ENCODE measurements at places on chromosomes 7 and 10.

GRCh38 chr7:92625617-92626016, 35.4 kb upstream of the FAM133B start:
- no peak for DNase-seq

DNA sequence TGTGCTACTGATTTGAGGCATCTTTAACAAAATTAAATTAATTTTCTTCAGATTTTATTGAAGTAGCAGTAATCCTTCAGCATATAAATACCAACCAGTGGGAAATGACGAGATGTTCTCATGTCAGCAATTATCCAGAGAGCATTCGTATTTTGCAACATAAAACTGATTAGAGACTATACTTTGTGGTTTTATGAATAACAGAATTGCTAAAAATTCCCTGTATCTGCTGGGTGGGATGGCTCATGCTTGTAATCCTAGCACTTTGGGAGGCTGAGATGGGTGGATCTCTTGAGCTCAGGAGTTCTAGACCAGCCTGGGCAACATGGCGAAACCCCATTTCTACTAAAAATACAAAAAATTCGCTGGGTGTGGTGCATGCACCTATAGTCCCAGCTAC, 56.9 kb downstream of the ATAD1 start:
- DNase-seq: no peak

- no peak for DNase-seq
These were observed 120.2 kb downstream of the FAM53B start for GRCh38 chr10:124624006-124624405.

DNA sequence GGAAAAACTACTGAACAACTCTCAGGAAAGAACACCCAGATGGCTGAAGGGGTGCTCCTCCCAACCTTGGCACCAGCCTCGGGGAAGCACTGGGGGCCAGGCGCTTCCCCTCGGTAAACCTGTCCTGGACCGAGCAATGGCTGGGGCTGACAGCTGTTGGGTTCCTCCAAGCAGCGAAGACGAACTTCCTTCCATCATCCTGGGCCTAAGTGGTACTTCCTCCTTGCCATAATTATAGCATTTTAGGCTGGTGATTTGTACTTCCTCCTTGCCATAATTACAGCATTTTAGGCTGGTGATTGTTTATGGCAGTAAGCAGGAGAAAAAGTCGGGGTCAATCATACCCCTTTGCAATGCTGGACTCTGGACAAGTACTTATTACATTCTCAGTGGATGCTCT, 69.3 kb downstream of the MYOF start:
- no peak for DNase-seq

DNA sequence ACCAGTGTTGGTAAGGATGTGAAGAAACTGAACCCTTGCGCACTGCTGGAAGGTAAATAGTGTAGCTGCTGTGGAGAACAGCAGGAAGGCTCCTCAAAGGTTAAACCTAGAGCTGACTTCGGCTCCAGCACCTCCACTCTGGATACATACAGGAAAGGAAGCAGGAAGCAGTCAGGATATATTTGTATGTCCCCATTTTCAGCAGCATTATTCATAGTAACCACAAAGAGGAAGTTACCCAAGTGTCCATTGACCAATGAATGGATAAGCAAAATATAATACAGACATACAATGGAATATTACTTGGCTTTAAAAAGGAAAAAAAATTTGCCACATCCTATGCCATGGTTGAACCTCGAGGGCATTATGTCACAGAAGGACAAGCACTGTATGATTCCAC, 15.0 kb downstream of the RET start:
- no peak for DNase-seq

DNA sequence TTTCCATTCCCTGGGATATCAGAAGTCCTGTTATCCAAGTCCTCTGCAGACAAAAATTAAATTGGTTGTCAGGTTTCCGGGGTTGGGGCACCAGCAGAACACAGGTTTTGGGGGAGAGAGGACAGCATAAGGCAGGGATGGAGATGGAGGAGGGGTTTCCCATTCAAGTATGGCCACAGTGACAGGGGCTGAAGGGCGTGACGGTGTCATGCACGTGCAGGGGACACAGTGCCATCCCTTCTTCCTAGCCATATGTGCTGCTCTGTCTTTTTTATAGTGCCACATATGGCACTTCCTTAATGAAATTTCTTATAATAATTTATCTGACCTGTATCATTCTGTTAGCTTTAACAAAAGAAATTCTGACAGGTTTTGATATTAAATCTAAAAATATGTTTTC, 259.2 kb downstream of the PTEN start:
- DNase-seq: no peak

DNA sequence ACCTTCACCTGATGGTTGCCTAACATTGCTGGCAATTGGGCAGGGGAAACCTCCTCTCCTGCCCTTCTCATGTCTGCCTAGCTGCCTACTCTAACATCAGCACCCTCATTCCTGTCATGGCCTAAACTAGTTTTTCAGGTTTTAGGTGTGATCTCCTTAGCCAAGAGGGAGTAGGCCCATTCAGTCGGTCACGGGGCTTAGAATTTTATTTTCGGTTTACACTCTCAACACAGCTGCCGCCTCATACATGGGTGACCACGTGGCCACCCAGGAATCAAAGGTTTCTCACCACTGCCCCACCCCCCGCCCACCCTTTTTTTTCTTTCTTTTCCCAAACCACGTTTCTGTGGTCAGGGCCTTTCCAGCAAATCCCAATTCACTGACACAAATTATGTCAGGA, 97.2 kb downstream of the RALA start:
- no peak for DNase-seq

GRCh38 chr7:80542398-80542797, 30.5 kb upstream of the GNAT3 start:
- DNase-seq: peak; percentile 26

GRCh38 chr7:76280408-76280807, 22.1 kb upstream of the HSPB1 start:
- DNase-seq: no peak

- DNase-seq: no peak
These were observed 441 bp downstream of the FBH1 start for GRCh38 chr10:5890452-5890915.

DNA sequence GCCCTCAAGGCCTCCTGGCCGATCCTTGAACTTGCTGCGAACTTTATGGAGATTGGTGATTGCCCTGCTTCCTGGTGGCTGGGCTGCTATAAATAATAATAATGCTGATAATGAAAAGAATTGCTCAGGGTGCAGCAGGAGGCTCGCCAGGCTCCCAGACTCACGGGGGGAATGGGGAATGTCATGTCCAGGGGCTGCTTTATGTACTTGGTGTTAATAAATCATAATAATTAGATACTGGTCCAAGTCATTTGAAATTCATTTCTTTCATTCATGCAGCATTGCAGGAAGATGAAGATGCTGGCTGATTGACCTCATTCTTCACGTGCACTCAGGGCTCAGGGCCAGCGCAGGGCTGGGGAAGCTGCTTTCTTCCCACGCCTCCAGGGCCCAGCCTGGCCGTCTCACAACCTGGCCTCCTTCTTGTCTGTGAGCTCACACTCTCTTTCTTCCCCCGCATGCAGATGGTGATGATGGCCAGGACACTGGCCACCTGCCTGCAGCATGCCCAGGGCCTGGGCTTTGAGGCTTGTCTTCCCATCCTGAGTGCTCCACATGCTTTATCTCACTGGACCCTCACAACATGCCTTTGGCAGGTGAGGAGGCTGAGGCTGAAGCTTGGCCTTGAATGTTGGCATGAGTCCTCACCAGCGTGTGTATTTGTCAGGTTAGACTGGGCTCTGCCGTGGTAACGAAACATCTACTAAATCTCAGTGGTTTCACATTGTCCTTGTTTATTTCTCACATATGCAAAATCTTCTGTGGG, 138.4 kb upstream of the TNS3 start:
- DNase-seq: no peak

DNA sequence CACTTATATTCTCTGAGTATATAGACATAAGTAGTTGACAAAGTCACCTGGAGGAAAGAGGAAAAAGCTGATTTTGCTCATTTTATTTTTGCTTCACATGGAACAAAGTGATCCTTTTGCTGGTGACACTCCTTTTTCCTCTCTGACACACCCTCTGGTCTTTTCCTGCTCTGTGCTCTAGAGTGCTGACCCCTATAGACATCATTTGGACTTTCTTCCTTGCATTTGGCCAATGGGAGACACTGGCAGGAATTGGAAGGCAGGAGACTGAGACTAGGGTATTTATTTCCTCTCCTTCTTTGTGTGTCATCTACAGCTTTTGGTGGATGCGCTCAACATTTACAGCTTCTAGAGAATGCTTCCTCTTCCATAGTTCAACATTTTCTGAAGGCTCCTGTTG, 1078.1 kb downstream of the SORCS1 start:
- DNase-seq: no peak

- peak; percentile 84 for DNase-seq
These were observed 94.1 kb downstream of the PIP4K2A start for GRCh38 chr10:22620140-22620857.

DNA sequence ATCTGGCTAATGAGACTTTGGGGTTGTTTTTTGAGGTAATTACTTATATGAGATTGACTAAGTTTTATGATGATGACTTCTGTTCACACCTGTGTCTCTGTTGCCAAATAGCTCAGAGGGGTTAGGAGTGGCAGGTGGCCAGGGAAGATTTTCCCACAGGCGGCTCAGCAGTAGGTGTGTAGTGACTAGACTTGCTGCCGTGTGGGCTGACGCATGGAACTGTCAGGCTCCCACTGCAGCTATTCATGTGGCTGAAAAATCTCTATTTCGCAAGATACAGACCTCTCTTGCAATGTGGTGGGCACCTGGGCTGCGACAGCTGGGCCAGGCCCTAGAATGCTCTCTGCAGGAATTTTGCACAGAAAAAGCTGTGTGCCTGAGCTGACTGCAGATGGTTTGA, 1.4 kb downstream of the CPA4 start:
- DNase-seq: no peak

DNA sequence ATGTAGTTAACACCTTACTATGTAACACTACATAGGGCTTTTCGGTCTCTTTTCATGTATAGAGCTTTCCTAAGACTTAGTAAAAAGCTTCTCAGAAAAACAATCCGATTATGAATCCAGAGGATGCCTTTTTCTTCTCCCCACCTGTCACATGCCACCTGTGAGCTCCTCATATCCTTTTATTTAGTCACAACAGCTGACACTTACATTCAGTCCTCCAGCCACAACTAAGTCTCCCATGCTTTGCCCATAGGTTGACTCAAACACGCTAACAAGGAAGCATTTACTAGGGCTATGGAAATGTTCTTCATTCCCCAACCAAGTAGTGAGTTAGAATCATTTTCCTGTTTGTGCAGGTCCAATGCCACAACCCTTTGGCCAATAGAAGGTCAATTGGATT, 7.9 kb downstream of the ENO4 start:
- no peak for DNase-seq

GRCh38 chr7:70029993-70030392, 431.7 kb downstream of the AUTS2 start:
- DNase-seq: no peak

GRCh38 chr7:11616466-11616865, 215.5 kb downstream of the THSD7A start:
- DNase-seq: no peak

- DNase-seq: no peak
These were observed 176.1 kb upstream of the TNS3 start for GRCh38 chr7:47757921-47758411.

DNA sequence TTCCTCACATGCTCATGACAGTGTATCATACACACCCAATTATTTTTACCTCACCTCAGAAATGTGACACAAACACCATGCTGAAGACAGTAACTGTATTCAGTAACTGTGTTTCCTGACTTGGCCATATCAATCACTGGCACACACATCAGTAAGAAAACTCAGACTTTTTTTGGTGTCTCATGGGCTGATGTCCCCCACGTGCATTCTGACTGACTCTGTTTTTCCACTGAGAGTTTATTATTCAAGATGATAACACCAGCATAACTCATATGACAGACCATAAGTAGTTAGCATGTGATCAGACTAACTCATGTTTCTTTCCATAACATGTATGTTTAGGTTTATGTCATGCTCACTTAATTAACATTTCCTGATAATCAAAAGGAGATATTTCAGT, 124.8 kb downstream of the CD36 start:
- no peak for DNase-seq

GRCh38 chr7:132428247-132428919, 147.9 kb downstream of the PLXNA4 start:
- no peak for DNase-seq

DNA sequence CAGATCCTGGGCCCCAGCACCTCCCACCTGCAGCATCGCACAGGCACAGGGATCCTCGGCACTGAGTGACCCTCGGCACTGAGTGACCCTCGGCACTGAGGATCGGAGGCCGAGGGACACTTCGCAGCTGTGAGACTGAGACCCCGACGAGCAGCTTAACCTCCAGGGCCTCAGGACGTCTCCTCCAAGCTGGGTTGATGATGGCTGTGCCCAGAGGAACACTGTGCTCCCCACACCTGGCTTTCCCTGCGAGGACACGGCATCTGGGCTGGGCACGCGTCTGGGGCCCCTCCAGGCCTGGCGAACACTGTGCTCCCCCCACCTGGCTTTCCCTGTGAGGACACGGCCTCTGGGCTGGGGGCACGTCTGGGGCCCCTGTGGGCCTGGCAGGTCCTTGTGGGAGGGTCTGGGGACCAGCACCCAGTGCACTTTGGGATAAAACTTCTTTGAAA, 158.3 kb upstream of the PPP2R2D start:
- no peak for DNase-seq

DNA sequence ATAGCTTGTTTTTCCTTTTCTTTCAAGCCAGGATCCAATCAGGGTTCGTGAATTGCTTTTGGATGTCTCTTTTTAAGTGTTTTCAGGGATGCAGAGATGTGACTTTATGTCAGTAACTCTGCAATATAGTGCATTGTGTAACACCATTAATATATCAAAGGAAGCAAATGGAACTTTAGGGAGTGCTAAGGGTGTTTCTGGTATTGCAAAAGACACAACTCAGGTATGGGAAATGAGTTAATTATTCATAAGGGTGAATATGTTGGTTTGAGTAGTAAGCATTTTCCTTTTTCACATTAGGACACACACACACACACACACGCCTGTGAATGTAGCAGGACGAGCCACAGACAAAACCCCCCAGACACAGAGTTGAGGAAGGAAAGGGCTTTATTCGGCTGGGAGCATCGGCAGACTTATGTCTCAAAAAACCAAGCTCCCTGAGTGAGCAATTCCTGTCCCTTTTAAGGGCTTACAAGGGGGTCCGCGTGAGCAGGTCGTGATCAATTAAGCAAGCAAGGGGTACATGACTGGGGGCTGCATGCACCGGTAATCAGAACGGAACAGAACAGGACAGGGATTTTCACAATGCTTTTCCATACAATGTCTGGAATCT, 31.8 kb upstream of the GSDME start:
- peak; percentile 4 for DNase-seq

- DNase-seq: no peak
These were observed 4.9 kb downstream of the TMEM130 start for GRCh38 chr7:98864731-98865453.
